Fibroblast of lung (primary cell): ENCODE measurements at places on chromosomes 2 and 18.

GRCh38 chr2:206457188-206457634 lies 13.9 kb downstream of the ADAM23 start:
- peak; percentile 45 for DNase-seq

DNA sequence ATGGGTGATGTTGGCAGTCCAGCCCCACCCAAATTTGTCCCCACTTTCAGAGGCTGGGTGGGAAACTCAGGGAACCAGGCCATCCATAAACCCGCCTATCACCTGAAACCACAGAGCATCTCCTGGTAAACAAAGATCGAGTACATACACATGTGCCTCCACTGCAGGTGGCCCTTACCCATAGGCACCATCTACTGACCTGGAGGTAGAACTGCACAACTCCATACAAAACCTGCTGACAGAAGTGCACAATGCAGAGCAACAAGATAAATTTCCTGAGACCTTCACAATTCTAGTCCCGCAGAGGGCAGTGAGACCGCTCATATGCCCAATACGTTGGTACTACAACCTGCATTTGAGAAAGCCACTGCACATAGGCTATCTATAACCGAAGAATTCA lies 856.3 kb downstream of the SUCLG1 start:
- no peak for DNase-seq

DNA sequence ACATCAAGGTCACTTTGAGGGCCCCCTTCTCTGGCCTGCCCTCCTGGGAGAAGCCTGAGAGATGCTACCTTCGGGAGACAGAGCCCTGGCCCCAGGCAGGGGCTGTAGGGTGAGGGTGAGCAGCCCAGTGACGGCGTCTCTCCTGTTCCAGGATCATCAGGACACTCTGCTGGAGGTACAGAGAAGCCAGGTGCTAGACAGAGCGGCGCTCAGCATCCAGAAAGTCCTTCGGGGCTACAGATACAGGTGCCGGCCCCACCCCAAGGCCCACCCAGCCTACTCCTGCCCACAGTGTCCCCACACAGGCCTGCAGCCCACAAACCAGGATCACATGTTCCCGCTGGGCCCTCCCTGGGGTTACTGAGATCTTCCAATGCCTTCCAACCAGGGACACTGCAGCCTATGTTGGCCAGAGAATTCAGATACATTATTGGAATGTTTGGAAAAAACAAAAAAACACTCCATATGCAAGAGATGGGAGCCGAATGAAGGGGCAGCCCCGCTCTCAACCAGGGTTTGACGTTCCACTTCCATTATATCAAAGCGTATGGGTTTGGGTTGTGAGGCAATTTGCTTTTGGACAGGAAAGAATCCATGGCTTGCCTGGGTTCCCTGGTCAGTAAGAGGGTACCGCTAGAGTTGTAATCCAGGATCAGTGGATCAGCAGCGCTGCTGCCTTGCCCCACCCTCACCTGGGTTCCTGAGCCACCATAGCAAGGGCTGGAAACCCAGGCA lies 49.5 kb upstream of the GPR17 start:
- DNase-seq, result no peak

- DNase-seq, result no peak
These were observed 31.0 kb downstream of the CENPA start for GRCh38 chr2:26816893-26817292.

- DNase-seq, result no peak
These were observed 130.2 kb downstream of the INHBB start for GRCh38 chr2:120476141-120476540.

DNA sequence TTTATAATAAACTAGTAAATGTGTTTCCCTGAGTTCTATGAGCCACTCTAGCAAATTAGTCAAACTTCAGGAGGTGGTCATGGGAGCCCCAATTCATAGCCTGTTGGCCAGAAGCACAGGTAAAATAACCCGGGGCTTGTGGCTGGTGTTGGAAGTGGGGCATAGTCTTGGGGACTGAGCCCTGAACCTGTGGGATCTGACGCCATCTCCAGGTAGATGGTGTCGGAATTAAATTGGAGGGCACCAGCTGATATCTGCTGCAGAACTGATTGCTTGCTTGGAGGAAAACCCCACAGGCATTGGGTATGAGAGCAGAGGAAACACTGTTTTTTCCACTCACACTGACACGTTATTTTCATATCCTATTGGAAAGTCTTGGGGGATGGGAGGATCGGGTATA lies 14.1 kb downstream of the NMS start:
- DNase-seq, result no peak
